ENCODE measurements at places on chromosomes 1 and 21.

DNA sequence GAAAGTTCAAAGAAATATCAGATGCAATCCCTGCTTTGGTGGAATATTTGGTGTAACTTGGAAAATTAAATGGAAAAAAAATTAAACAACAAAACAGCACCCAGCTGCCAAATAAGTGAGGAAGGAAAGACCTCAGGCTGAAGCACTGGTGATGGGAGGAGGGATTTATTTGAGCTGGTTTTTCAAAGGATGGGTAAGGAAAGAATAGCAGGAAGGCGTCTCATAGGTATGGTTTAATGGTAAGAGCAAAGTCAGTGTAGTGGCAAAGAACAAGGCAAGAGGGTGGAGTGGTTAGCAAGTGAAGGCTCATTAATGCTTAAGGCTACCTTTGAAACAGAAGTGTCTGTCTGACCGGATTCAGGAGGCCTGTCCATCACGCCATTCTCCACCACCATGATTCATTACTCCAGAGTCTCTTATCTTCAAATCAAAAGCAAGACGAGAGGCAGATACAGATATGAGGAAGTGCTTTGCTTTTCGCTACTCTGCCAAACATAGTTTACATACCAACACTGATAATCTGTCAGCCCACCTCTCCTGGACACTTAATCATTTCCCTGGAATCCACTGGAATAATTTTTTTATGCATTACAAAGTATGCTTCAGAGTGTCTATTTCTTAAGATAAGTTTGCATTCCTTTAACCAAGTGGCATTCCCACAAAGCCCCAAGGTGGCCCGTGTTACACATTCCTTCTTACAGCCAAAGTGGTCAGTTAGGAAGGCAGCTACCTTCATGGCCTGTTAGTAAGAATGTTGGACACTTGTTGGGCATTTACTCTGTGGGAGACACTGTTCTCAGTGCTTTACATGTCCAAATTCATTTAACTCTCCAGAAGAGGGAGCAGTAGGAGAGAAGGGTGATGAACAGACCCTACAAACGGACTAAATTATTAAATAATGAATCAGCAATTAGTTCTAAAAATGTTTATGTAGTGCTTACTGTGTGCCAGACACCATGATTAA, 146.6 kb downstream of the ROR1 start:
- DNase-seq, result no peak

DNA sequence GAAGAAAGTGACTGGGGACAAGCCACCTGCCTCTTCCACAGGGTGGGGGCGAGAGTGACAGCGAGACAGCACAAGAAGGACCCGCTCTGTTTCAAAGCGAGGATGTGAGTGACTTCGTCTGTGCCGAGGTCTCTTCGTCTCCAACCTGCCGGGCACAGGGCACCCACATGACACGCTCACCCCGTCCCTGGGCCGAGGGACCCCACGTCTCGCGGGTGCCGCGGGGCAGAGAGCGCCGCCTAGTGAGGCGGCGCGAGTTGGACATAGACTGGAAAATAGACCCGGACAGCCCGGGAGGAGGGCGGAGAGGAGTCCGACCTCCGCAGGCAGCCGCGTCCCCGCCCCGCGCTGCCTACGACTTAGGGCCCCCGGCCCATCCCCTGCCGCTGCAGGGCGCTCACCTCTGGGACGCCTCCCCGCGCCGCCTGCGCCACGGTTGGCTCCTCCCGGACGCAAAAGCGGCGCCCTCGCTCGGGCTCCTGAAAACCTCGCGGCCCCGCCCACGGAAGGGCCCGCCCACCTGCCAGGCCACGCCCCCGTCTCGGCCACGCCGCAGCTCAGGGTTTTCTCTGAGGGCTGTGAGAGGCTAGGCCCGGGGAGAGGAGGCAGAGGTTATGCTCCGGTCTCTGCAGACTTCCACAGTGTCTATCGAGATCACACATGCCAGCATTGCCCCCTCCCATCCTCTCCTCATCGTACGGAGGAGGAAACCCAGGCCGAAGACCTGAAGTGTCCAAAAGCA, at the start of gene TLR5:
TSS of gene TLR5 (minus strand) at position 454 of the 742 bp plus-strand sequence. CDS start 30,217 bp downstream, outside the sequence.
- DNase-seq, result peak; percentile 89

DNA sequence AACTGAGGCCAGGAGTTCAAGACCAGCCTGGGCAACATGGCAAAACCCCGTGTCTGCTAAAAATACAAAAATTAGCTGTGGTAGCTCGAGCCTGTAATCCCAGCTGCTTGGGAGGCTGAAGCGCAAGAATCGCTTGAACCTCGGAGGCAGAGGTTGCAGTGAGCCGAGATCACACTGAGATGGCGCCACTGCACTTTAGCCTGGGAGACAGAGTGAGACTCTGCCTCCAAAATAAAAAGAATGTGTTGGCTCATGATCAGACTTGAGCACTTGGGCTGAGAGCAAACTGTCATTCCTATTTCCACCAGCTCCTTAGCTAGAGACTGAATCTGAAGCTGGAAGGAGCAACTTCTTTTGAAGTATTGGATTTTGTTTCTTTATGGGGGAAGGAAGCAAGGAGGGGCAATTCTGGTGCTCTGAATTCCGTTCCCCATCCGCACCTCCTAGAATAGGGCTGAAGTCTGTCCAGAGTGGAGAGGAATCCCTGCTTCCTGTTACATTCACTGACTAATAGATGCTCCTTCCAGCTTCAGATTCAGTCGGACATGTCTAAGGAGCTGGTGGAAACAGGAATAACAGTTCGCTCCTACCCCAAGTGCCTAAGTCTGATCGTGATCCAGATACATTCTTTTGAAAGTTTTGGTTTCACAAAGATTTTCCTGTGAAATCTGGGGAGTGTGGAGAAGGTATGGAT, 3.8 kb downstream of the ZNF672 start:
- peak; percentile 42 for DNase-seq

GRCh38 chr21:16496609-16497008, 766.8 kb downstream of the USP25 start:
- DNase-seq, result no peak

DNA sequence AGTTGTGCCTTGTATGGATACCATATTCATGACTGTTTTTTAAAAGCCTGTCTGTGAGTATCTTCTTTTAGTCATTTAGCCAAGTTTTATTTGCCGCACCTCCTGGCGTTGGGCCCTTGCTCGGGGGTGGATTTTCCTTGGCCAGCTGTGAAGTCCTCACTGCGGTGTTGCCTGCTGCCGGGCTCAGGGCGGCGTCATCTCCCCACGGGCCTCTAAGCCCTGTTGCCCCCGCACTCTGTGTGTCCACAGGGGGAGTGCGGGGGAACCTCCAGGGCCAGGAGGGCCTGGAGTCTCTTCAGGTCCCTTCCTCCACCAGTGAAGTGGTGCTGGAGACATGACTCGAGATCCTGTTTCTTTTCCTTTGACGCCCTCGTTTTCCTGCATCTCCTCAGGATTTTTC, 65.8 kb upstream of the DIP2A start:
- DNase-seq, result no peak

- no peak for DNase-seq
Observed at GRCh38 chr1:230696722-230697437, 17.0 kb downstream of the AGT start.

- DNase-seq, result no peak
Observed at GRCh38 chr1:86396498-86396890, 371 bp upstream of the ODF2L start.

- no peak for DNase-seq
Observed at GRCh38 chr1:39827201-39827600, 38.5 kb upstream of the BMP8B start.

DNA sequence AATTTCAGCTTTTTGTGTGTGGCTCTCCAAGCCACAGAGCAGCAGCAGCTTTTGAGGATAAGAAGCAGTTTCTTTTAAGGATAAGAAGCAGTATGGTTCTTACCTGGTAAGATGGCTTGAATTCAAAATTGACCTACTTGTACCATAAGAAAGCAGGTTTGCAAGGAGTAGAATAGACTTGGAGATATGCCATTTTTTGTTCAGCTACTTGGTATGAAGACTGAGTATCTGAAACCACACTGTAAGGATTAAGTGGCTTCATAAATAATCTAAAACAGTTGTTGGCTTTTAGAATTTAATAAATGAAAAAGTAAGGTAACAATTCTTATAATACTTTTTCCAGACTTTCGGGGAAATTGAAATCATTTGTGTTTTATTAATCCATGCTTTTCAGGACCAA, 74.2 kb downstream of the ATF6 start:
- no peak for DNase-seq

DNA sequence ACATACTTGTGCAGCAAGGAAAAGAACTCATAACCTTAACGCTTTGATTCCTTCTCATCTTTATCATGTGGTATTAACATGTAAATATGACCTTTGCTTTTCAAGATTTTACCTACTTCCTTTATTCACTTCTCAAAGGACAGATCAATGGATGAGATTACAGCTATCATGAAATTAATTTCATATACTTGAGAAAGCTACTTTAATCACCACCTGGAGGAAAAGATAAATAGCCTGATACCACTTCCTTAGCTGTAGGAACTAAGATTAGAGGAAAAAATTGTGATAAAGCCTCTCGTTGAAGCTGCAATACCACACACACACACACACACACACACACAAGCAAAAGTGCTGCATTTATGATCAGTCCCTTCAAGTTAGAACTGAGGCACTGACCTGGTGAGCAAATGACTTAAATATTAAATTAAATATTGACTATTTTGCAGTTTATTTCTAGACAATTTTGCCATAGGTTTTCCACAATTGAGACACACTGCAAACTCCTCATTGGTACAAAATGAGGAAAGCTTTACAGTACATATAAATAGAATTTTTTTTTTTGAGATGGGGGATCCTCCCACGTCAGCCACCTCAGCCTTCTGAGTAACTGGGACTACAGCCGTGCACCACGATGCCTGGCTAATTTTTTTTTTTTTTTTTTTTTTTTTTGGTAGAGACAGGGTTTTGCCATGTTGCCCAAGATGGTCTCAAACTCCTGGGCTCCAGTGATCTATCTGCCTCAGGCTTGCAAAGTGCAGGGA, 27.2 kb upstream of the DMRTB1 start:
- no peak for DNase-seq

GRCh38 chr1:78540048-78540447, 49.3 kb downstream of the PTGFR start:
- DNase-seq, result no peak

GRCh38 chr1:59193443-59194093, 103.3 kb upstream of the FGGY start:
- no peak for DNase-seq

GRCh38 chr1:30692201-30692947, 31.0 kb downstream of the MATN1 start:
- no peak for DNase-seq

DNA sequence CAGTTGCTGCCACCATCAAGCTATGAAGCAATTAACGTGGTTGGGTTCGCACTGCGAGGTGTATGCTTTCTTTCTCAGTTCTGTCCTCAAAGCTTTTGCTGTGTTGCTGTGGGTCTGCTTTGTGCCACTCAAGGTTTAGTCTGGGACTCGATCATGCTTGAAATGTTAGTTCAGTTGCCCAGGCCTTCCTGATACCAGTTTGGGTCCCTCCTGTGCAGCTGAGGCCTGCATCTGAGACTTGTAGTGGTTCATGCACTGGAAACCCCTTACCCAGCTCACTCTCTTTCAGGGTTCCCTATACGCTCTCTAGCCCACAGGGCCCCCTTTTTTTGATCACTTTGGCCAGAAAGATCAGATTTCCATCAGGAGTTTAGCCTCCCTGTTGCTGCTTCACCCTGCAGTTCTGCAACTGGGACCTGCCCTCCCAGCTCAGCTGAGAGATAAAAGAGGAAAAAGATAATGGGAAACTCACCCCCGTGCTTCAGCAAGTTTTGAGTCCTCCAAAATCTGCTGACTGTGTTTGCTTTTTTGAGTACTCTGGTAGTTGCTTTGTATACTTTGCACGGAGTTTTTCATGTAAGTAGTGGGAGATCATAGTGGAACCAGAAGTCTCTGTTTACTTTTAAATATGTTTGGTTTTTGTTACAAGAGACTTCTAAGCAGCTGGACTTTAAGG, 317.0 kb downstream of the HHAT start:
- DNase-seq, result no peak

- no peak for DNase-seq
Observed at GRCh38 chr1:218872026-218872425, 301.7 kb upstream of the LYPLAL1 start.

DNA sequence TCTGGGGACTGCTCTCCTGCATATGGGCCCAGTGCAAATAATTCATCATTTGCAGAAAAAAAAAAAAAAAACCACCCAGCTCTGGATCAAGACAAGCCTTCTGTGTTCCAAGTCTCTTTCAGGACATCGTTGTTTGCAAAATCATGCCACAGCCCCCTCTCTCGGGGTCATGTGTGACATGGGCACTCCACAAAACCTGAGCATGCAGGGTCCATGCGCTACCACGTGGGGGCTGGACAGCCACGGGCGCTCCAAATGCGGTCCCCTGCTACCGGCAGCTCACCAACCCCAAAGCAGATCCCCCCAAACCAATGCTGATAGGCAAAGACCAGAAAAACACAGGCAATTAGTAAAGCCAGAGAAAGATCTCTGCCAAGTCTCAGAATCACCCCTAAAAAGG, 17.6 kb downstream of the NPHP4 start:
- DNase-seq, result no peak

DNA sequence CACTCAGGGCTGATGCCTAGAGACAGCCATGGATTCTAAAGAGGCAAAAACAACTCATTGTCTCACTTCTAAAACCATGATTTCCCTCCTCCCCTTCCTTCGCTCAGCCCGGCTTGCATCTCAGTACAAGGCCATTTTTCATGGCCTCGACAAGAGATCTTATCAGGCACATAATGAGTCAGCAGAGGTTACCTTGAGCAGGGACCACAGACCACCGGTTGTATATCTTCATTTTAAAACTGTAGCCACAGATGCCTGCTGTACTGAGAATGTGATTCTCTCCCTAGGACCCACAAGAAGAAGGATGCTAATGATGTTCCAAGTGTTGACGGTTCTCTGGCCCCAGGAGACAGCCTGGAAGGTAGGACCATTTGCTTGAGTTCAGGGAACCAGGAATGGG, 331.9 kb downstream of the AJAP1 start:
- no peak for DNase-seq

DNA sequence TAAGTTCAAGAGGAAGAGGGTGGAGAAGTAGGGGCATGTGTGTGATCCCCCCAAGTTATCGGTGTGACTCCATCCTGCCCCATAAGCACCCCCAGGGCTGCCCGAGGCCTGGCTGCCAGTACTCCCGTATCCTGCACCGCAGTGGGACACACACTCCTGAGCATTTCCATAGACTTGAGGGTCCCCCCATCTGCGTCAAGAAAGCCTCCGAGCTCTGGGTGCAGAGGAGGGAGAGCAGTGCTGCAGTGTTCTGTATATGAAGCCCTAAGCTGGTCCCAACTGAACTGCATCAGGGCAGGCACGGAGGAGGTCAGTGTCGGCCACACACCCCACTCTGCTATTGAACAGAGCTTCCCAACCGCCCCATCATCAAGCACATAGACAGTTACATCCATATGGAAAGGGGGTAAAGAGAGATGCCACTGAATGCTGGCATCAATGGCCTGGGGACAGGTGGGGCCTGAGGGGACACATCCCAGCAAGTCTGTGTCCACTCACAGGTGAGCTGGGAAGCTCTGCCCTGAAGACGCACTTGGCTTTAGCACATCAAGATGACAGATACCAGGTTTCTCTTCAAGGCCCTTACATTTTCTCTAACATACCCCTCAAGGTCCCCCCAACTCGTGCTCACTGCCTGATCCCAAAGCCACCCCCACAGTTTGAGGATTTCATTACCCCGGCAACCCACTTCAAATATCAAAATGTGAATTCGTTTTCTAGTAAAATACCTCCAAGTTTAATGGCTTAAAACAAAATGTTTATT, 64.3 kb downstream of the EVA1C start:
- no peak for DNase-seq

GRCh38 chr1:225996946-225997545, 2.1 kb downstream of the SDE2 start:
- DNase-seq, result no peak

Data from activated naive CD4-positive, alpha-beta T cell treated with anti-CD3 and anti-CD28 coated beads, Interleukin-2, amount 50 U/mL, for 16 hours (primary cell).